Activated T-cell treated with anti-CD3 and anti-CD28 coated beads, Interleukin-2, amount 50 U/mL, for 48 hours (primary cell): ENCODE measurements at places on chromosomes 11 and 22.

DNA sequence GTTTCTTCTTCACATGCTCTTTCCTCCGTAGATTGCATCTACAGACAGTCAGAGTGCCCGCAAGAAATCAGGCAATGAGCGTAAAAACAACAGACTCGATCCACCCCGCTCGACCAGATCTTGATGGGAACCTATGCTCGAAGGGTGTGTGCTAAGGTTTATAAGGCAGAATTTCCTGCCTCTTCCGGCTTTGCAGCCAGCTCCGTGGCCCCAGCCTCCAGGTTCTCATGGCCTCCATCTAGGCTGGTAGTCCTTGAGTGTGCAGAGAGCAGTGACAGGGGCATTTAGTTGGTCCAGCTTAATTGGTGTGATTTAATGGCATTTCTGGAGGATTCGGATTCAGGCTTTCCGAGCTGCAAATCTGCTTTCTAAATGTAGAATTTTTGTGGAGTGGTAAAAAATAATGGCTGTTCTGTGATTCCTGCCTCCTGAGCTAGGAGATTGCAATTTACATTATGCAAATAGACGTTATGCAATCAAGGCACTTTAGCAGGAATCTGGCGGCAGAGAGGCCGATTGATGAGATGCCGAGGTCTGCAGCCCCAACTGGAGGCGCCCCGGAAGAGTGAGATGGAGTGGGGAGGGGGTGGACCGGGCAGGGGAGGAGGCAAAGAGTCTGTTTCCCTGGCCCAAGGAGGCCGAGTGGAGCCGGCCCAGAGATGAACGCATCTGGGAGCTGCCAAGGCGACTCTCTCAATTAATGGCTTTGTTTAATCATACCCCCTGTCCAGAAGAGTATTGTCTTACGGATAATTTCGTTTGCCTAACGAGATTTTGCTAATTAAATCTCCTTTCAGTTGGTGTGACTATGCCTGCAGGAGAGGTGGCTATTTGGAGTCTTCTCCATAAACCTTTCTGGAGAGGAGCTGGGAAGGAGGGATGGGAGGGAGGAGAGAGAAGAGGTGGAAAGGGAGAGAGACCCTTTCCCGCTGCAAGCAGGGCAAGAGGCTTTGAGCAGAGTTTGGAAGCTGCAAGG lies 75.3 kb downstream of the PKNOX2 start:
- no peak for DNase-seq

DNA sequence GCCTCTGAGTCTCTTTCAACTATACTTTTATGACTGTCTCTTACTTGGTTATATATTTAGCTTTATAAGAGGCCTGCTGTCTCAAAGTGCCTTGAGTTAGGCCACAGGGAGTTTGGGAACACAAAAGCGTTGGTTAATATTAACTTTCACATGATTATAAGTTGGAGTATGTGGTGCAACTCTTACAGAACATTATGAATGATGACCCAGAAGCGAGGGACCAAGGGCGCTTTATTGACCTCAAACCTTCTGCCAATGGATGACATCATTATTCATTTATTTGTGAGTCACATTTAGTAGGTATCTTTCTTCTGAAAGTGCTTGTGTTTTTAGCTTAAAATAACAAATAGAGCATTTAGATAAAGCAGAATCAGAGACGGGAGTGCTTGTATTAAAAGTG lies 298.0 kb upstream of the ZC3H12C start:
- no peak for DNase-seq

DNA sequence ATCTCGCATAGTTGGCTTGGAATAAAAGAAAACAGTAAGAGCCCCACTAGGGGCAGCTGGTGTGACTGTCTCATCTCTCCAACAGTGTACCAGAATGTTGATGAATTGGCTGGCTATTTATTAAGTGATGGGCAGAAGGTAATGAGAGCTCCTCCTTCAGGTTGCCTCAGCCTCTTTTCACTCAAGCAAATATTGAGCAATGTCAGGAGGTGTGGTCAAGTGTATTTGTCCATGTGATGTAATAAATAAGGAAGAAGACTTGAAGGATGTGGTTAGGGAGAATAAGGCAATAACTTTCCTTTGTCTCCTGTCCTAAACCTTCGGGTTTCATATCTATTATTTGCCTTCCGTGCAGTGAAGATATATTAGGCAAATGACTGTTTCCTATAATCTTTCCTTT lies at the start of gene TCN1:
TCN1 (minus strand) TSS at position 91 of the 400 bp plus-strand sequence; CDS start at position 74, 17 bp downstream.
- no peak for DNase-seq

- DNase-seq = no peak
These were observed 34.9 kb upstream of the PHOX2A start for GRCh38 chr11:72278905-72279304.

- no peak for DNase-seq
These were observed 771.1 kb upstream of the LUZP2 start for GRCh38 chr11:23725752-23726151.

DNA sequence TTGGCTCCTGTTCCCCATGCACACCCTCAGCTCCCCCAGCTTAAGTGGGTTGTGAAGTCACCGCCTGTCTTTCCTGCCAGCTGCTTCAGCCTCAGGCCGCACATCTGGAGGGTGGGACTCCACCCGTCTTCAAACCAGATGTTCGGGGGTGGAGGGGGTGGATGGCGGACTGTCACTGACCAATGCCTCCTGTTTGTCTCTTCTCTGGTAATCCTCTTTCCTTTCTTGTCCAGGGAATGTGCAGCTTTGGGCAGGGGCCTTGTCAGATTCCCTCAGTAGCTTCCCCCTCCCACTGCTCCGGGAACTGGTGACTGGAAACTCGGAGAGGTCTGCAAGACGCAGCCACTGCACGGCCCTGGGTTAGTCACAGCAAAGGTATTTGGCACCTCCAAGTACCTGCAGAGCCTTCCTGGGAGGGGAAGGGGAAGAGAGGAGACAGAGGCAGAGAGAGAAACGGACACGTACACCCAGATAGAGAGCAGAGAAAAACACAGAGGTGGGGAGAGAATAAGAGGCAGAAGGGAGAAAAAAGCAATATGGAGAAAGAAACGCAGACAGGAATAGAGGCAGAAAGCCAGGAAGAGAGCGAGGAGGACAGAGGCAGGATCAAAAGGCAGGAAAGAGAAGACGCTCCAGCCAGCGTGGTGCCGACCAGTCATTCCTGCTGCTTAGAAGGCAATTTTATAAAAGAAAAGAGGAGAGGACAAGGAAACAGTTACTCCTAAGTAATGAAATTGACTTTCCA lies 56.1 kb upstream of the TIMP3 start:
- DNase-seq = no peak

GRCh38 chr11:66862559-66863037 lies 5.7 kb downstream of the LRFN4 start:
- DNase-seq = no peak

GRCh38 chr11:5700421-5701054 lies 10.9 kb downstream of the TRIM22 start:
- no peak for DNase-seq

DNA sequence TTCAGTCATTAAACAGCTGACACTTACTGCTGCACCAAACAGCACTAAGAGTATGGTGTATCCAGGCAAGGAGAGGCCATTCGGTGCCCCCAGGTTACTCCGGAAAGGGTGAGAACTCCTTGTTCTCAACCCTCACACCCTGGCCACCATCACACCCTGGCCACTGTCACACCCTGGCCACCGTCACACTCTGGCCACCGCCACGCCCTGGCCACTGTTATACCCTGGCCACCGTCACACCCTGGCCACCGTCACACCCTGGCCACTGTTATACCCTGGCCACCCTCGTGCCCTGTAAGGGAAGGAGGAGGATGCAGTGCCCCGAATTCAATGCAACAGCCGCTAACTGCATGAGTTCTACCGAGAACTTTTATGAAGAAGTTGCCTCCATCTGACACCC lies 644.4 kb downstream of the TBC1D22A start:
- no peak for DNase-seq

GRCh38 chr11:11419747-11420146 lies 66.7 kb upstream of the CSNK2A3 start:
- DNase-seq = no peak

DNA sequence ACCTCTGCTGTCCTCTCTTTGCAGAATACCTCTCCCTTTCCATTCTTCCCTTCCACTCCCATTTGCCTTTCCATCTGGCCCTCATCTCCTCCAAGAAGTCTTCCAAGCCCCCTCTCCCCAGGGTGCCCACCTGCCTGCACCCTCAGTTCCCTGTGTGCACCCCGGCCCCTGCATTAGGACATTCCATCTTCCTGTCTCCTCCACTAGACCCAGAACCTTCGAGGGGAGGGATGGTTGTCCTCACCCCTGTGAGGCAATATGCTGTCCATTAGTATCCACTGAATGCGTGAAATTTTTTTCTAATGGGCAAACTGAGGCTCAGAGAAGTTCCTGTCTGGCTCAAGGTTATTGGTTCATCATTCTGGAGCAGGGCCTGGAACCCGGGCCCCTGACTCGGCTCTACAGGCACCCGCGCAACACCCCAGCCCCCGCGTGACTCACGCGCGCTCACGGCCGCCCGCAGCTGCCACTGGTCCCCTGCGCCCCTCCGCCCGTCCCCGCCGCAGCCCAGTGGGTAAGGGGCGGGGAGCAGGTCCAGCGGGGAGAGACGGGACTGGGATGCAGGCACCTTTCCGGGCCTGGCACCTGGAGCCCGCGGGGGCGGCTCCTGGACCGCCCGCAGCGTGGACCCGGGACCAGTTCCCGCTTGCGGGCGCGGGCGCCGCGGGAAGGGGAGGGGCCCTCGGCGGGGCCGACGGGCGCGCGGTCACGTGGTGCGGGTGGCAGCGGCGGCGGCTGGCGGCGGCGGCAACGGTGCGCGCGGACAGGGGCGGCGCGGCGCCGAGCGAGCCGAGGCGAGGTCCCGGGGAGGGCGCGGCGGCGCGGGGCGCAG lies 7.0 kb downstream of the SEPTIN3 start:
- peak; percentile 74 for DNase-seq

DNA sequence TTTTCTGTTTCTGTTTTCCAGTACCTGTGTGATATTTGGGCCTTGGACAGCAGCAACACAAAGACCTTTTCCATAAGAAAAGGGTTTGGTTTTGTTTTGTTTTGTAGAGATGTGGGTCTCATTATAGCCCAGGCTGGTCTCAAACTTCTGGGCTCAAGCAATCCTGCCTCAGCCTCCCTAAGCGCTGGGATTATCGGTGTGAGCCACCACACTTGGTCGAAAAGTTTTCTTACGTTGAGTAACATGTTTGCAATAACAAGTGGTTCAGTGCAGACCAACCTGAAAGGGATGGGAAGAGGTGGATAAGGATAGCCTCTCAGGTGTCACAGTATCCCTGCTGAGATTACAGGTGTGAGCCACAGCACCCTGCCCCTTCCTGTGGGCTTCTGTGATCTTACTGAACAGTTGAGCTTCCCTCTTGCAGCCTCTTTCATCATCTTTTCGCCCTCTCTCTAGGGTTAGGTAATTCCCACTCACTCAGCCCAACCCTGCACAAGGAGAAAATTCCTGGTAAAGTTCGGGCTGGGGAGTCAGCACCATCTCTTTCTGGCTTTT lies 3.5 kb upstream of the MRPL48 start:
- no peak for DNase-seq

DNA sequence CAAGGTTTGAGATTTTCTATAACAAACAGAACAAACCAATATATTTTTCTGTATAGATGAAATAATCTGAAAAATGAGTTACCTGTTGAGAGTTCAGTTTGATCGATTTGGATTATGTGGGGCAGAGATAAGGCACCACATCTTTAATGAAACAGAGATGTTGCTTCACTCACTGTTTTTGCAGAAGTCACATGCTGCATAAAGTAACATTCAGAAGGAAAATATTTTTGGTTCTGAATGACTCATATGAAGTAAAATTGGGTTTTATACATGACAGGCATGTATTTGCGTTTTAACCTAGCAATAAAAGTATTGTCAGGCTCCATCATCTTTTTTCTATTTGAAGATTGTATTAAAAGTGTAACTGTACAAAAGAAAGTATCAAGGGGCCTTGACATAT lies 77.8 kb downstream of the BBOX1 start:
- DNase-seq = no peak

GRCh38 chr22:47657224-47657623 lies 894.8 kb downstream of the TBC1D22A start:
- DNase-seq = no peak

GRCh38 chr11:10397226-10397987 lies 57.7 kb upstream of the AMPD3 start:
- DNase-seq = no peak

DNA sequence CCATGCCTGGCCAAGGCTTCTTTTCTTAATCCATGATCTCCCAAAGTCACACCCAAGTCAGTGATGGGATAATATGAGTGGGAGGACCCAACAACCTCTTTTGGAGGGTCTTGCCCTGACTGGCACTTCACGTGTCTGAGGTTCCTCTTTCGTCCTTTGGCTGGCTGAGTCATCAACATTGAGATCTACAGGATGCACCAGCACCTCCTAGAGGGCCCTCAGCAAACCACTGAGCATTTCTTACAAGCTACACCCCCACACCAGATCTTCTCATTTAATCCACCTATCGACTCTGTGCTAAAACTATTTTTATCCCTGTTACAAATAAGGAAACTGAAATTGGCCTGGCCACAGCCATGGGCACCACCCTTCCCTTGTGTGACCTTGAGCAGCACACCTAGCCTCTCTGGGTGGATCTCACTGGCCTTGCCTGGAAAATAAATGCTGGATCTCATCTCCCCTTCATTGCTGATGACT lies 63.4 kb downstream of the FLI1 start:
- DNase-seq = peak; percentile 71

DNA sequence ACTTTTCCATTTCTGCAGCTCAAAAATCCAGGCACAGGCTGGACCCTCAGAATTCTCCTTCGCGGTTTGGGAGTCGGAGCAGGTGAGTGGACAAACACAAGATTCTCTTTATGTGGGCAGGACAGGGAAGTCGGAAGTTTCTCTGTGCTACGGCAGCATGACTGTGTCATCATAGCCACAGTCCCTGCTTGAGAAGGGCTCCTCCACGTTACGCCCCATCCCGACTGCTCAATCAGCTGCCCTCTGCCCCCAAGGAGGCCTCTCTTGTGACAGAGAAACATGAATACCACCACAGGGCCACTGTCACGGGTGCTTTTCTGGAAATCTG lies 89.0 kb upstream of the SHISAL1 start:
- DNase-seq = no peak

DNA sequence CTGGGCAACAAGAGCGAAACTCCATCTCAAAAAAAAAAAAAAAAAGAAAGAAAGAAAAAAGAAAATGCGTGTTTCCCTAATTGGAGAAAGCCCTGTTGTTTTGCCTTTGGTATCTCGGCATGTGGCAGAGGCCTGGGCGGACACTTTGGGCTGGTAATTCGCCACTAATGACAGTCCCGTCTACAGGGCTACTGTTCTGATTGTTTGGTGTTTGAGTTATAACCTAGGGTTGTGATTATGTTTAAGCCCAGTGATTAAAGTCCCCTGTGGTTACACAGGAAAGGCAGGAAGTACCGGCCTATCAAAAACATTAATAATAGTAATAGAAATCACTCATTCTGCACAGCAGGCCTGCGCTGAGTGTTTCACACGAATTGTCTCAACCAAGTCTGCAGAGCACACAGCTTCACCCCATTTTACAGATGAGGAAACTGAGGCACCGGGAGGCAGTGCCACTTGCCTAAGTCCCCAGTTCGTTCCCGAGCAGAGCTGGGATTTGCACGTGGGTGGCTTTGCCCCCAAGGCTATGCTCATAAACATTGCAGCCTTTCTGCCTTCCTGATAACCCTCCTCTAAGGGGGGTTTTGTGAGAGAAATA lies 39.1 kb upstream of the GRAMD4 start:
- no peak for DNase-seq
